ENCODE measurements at places on chromosomes 3 and 15.

DNA sequence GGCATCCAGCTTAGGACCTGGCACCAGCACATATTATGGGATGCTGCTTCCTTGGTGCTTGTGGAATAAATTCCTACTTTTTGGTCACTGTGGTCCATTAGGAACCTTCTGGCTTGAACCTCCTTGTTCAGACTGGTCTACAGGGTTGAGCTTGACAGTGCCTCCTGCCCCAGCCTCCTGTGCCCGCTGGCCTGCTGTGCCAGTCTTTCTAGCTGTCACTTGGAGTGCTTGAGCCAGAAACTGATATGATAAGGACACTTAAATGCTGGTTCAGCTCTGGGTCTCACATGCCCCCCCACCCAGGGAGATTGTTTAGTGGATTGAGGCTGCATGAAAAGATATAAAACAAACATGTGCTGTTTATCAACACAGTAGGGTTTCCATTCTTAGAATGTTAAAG is 147.8 kb downstream of the SLCO3A1 start:
- no peak for DNase-seq

GRCh38 chr3:177196456-177197040 is 734 bp downstream of the TBL1XR1 start:
- DNase-seq: peak; percentile 48

GRCh38 chr3:32321095-32321790 is 70.4 kb upstream of the CMTM7 start:
- DNase-seq: no peak

- DNase-seq: no peak
Measured at GRCh38 chr15:91228890-91229289, 128.8 kb downstream of the SV2B start.

GRCh38 chr3:39809181-39809994 is at the start of gene MYRIP:
Gene MYRIP, plus strand, starts transcription at chr3:39809609. Its CDS starts 91,208 bp downstream, at chr3:39900817.
- peak; percentile 11 for DNase-seq

DNA sequence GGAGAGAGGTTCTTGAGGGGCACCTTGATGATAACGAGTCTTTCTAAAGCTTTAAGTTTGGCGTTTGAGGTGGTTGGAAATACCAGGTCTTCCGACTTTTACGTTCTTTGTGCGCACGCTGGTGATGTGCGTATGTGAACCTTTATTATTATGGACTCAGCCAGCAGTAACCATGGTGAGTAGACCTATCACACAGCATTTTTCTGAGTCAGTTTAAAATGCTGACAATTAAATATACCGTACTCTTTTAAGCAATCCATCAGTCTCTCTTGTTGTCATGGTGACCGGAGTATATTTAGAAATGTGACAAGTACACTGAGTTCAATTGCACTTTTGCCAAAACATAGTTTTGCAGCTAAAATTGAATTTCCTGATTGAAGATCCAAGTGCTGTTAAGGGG is 172.2 kb downstream of the LPP start:
- no peak for DNase-seq

- DNase-seq: no peak
Measured at GRCh38 chr15:69731081-69731330, 278.4 kb downstream of the RPLP1 start.

DNA sequence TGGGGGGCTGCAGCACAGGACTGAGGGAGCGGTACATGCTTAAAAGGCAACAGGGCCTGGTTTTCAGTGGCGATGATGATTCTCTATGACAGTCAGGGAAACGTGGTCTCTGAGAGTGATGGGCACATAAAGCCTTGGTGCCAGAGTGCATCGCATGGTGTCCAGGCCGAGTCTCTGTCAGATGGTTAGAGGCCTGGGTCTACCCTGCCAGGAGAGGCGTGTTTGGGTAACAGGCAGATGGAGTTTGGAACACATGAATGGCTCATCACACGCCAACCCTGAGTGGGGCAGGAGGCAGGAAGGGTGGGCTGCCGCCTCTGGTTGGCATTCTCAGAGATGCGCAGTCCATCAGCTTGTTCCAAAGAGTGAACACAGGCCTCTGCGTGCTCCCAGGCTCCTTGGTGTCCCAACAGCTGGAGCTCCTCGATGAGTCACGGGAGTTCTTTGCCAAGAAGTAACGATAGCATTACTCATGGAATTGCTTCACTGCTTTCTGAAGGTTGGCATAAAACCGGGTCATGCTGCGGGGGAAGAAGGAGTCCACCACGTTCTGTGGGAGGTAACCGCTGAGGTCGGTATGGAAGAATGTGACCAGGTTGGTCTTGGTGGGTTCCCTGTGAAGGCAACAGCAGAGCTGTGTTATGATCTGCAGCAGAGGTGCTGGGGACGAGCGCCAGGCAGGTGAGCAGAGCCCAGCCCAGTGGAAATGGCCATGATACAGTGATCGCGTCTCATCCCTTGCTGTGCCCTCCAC is 11.0 kb downstream of the STARD5 start:
- peak; percentile 96 for DNase-seq

DNA sequence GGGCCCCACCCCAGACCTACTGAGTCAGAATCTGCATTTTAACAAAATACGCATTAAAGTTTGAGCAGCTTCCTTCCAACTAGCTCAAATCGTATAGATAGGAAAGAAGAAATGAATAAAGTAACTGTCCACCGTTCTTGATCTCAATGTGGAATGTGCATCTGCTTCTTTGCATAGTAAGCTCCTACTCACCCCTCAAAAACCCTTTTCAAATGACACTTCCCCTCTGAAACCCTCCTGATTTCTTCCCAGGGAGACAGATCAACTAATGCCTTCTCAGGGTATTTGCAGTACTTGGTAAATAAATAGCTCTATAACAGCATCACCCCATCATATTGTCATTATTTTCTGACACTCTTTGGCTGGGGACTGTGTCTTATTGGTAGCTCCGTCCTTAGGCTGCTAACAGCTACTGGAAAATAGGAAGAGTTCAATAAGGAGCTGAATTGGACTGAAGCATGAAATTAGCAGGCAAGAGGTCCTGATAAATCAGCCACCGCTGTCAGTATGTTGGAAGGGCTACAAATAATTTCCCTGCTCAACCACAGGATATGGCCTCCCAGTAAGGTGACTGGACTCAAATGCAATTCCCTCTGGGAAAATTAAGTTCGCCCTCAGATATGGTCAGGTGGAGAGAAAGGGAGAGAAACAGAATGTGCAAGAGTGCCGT is 10.2 kb downstream of the OXTR start:
- peak; percentile 77 for DNase-seq

DNA sequence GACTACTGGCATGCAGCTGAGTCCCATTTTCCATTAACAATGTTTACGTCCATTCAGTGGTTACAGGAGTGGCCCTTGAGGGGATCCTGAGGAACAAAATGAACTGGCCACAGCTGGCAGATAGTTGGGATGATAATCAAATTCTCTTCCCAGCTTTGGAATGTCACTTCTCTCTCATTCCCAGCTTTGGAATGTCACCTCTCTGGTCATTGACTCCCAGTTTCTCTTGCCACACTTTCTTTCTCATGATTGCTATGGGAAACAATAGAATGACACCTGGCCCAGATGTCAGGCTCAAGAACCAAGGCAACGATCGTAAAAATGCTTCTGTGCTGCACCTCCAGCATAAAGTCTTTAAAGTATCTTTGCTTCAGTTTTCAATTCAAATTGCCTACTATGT is 34.0 kb downstream of the ATP13A4 start:
- DNase-seq: no peak

DNA sequence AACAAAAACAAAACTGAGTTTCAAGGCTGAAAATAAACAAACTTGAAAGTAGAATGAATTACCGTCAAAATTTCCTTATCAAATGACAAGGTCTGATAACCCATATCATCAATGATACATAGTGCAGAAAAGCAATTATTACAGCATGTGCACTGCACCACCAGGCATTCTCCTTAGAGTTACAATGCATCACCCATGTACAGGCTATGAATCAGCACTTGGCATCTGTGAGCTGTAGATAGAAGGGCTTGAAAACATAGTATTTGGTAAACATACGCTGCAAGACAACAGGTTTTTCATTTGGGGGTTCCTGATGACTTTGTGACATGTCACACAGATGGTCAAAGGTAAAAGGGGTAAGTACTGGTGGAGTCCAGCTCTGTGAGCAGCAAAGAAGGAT is 265.1 kb downstream of the CTNNB1 start:
- DNase-seq: no peak

GRCh38 chr3:83769791-83770663 is 1188.8 kb upstream of the CADM2 start:
- DNase-seq: no peak

- DNase-seq: no peak
Measured at GRCh38 chr3:26624209-26624765, 1.7 kb downstream of the LRRC3B start.

DNA sequence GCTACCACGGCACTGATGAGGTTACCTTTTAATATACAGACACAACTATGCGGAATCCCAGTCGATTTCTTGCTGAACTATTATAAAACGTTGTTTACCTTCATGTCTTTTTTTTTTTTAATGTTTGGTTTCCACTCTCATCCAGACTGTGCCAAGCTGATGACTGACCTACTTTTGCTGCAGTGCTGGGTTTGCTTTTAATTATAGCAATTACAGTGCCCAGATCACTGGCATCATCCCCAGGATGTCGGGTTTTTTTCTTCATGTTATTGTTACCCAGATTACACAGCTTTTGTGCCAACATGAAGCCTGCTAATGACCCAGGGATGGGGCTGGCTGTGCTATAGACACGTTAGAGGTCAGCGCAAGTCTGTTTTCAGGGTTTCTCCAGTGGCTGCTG is 294.0 kb upstream of the ATP10A start:
- no peak for DNase-seq

GRCh38 chr3:183193762-183194689 is 31.5 kb upstream of the LAMP3 start:
- no peak for DNase-seq

GRCh38 chr15:57031605-57032004 is 113.2 kb downstream of the TCF12 start:
- DNase-seq: peak; percentile 48

DNA sequence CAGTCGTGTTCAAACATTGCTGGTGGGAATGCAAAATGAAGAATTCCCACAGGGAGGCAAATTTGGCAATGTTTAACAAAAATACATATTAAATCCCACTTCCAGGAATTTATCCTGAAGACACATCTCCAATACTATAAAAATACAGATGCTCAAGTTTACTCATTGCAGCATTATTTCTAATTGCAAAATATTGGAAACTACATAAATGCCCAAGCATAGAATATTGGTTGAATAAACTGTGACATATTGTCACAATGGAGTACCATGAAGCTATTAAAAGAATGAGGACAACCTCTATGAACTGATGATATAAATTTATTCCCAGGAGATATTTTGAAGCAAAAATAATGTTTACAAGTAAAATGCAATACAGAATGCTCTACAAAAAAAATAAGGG is 49.7 kb upstream of the UBE2E2 start:
- DNase-seq: no peak

GRCh38 chr3:194298331-194299227 is 52.5 kb downstream of the CPN2 start:
- DNase-seq: no peak

DNA sequence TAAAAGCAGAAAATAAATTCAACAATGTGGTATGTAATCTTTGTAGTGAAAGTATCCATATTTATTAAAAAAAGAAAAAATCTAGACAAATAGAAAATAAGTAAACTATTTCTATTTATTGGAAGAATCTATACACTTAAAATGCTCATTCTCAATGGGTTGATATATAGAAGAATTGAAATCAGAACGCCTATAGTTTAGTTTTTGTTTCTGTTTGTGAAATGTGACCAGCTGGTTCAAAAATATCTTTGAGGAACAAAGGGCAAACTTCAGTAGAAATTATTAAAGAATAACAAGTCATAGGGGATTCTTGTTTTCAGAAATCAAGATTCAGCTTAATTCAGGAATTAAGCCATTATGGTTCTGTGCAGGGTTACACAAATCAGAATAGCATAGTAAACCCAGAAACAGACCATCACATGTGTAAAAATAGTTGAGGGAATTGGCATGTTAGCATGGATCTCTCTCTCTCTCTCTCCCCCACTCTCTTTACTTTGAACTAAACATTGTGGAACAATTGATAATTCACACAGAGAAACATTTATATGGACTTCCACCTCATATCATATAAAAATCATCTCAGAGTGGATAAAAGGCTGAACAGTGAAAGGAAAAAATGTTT is 134.0 kb downstream of the CHL1 start:
- no peak for DNase-seq

DNA sequence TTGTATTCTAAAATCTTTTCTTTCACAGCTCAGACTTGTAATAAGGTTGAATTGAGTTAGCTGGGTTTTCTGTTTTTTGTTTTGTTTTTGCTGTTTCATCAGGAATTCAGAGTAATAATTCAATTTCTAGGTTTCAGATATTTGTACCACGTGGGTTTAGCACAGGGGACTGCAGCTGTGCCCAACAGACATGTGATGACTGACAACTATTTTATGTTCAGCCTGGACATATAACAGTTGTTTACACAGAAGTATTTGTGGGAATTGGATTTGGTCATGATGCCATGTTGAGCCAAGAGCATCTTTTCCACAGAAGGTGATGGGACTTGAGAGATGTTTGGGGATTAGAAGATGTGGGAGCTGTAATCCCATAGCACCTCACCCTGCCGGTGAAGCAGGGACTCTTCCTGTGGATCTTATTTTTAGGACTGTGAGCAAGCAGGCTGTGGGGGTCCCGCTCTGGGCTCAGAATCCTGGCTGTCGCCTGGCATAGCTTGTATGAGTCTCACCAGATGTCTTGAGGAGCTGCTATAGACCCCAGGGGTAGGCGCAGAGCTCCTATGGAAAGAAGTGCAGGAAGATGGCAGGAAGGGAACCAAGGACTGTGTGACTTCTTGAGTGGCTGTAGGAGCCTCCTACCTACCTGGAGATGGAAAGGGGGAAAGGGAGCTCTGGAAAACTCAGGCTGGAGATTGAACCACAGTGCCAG is 23.7 kb downstream of the PXYLP1 start:
- DNase-seq: no peak

DNA sequence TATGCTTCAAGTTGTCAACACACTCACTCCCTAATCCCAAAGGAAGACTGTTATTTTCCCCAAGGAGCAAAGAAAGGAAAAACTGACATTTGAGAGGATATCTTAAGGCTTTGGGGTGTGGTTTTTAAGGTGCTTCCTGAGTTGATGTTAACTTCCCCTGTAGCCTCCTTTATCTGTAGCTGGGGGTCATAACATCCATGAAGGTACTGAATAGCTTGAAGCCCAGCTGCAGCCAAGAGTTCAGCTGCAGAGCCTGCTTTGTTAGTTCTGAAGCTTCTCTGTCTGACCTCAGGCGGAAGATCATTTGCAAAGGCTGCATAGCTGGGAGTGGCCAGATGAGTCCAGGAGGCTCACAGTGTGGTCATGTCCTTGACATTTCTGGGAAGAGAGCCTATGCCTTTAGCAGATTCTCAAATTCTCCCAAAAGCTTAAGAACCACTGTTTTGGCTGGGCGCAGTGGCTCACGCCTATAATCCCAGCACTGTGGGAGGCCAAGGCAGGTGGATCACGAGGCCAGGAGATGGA is 165.4 kb downstream of the SV2B start:
- no peak for DNase-seq

GRCh38 chr3:66382142-66382541 is 118.7 kb downstream of the LRIG1 start:
- no peak for DNase-seq

- peak; percentile 52 for DNase-seq
Measured at GRCh38 chr3:39189959-39190269, 2.5 kb downstream of the XIRP1 start.

Measured in fibroblast of skin of abdomen (primary cell).